Activated CD4-positive, alpha-beta memory T cell treated with anti-CD3 and anti-CD28 coated beads, Interleukin-2, amount 10 ng/mL, durations not matched to agents 7 days and 5 days (primary cell): ENCODE measurements at places on chromosomes 2 and 18. TPM values are rescaled to one million over a fixed set of nuclear protein-coding genes. Genes with fewer than 3 reads are reported as not detected.

The PAIP2B gene
- 1.7 TPM for total RNA-seq

The TUBB8B gene
- not detected for total RNA-seq

The CCL20 gene
- 3.6 TPM for total RNA-seq

The RAB10 gene
- total RNA-seq, result 117 TPM

The RGPD3 gene
- 0.20 TPM for total RNA-seq

The GAL3ST2 gene
- 0.23 TPM for total RNA-seq

The TNFAIP6 gene
- not detected for total RNA-seq

The CCDC138 gene
- total RNA-seq, result 7.7 TPM

The SLC23A3 gene
- total RNA-seq, result 2.3 TPM

The PSMD14 gene
- total RNA-seq, result 70.9 TPM

The C2orf92 gene
- 9.8 TPM for total RNA-seq

The SRD5A2 gene
- total RNA-seq, result not detected

The C1GALT1C1L gene
- not detected for total RNA-seq

The ANKRD53 gene
- not detected for total RNA-seq

The EGR4 gene
- not detected for total RNA-seq

The REG3G gene
- total RNA-seq, result not detected

The CYP26B1 gene
- total RNA-seq, result not detected

The LINC00305 gene
- not detected for total RNA-seq

The CTAGE1 gene
- not detected for total RNA-seq
